ENCODE measurements at places on chromosomes 11 and 22.

DNA sequence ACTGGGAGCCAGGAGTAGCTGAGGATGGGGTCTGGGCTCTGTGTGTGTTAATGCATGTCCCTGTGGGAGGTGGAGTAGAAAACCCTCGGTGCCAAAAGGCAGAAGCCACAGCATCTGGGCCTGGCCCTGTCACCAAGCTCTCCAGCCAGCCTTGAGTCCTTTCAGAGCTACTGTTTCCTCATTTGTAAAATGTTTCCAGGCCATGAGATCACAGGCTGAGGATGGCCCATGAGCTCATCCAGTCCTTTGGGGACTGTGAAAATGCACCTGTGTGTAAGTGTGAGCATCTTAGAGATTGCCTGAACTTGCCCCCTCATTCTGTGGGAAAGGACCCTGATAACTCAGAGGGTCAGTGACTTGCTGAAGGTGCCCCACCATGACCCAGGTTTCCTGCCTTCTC, 9.1 kb downstream of the ANKK1 start:
- no peak for DNase-seq

GRCh38 chr22:41288245-41288946, 2.4 kb upstream of the RANGAP1 start:
- peak; percentile 84 for DNase-seq

- peak; percentile 98 for DNase-seq
These were observed 1.7 kb upstream of the GAB2 start for GRCh38 chr11:78419327-78419726.

DNA sequence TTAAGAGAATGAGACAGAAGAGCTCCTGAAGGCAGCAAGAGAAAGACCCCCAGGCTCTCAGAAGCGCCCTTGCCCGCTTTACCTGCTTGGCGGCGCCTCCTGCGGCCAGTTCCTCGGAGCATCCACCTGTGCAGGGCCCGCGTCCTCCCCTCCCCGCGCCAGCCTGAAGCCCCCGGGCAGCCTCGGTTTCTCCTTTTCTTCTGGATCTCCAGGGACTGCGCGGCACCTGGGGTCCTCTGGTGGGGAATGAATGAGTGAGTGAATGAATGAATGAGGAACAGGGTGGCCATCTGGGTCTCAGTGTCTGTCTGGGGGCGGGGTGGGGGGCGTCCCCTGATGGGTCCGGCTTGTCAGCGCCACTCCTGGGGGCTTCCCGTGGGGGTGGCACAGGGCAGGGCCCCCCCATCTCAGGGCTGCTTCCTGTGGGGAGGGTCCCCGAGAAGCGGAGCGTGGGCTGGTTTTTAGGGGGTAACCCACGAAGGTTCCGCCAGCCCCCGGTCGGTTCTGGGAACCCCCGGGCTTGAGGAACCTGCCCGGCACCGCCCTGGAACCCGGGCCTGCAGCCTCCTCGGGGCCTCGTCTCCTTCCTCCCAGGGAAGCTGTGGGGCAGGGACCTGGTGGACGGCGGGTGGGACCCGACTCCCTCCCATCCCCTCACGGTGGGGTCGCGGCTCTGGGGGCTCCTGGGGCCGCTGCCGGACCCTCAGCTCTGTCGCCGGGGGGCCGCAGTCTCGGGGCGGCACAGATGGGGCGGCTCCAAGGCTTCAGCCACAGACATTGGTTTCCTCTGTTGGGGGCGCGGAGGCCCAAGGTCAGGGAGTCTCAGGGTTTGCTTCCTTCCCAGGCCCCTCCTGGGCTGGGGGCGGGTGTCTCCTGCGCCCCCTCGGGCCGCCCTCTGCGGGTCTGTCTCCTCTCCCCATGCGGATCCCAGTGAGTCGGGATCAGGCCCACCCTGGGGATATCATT, 8.3 kb upstream of the KRTAP5-7 start:
- no peak for DNase-seq

DNA sequence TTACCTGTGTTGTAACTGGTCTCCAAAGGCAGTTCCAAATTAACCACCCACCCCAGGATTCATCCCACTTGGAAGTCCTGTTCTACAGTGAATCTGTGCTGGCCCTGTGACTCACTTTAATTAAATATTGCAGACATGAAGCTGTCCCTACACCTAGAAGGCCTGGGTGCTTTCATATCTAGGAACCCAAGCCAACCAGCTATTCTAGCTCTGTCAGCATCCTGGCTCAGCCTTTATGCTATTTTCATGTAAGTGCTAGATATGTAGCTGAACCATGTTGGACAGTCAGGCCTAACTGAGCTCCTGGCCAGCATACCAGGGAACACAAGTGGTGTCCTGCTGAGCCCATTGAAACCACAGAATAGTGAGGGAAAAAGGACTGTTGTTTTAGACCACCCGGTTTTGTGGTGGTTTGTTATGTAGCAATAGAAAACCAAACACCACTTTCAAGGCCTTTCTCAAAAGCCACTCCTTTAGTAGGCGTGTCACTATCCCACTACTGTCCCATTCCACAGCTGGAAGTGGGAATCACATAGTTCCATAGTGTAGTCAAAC, 30.3 kb downstream of the CNTF start:
- no peak for DNase-seq

GRCh38 chr11:104581246-104581980, 316.8 kb downstream of the CASP12 start:
- peak; percentile 65 for DNase-seq

- no peak for DNase-seq
These were observed 64.7 kb downstream of the KCNQ1 start for GRCh38 chr11:2509481-2510001.

- DNase-seq: no peak
These were observed 14.8 kb downstream of the SHISA8 start for GRCh38 chr22:41899992-41900651.

GRCh38 chr11:69864686-69865661, 45.8 kb upstream of the FGF3 start:
- DNase-seq: no peak

DNA sequence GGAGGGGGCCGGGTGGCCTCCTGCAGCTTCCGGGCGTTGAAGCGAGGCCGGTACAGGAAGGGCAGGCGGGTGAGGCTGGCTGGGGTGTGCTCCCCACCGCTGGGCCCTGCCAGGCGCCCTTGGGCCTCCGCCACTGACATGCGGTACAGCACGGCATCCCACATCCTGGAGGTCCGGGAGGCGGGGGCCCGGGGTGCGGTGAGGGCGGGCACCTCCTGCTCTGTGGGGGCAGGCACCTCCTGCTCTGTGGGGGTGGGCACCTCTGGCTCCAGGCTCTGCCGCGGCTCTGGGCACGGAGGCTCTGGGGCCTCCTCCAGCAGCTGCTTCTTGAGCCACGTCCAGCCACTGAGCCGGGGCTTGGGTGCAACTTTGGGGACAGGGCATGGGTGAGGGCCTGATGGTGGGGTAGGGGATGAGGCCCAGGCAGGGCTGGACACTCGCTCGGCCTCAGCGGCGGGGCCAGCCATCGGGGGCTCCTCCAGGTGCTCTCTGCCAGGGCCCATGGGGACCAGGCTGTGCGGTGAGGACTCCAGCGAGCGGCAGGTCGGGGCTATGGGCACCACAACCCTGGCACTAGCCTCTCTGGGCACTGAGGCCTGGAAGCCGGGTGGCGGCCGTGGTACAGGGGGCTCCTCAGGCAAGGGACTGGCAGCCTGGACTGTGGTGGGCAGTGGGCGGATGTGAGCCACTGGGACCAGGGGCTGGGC, 2.3 kb downstream of the PRR33 start:
- DNase-seq: no peak

GRCh38 chr22:35721960-35722359, 4.3 kb downstream of the APOL5 start:
- DNase-seq: no peak

- no peak for DNase-seq
These were observed 12.7 kb downstream of the PDHX start for GRCh38 chr11:34928960-34929680.

- DNase-seq: no peak
These were observed 15.6 kb downstream of the CABP7 start for GRCh38 chr22:29735416-29735815.

DNA sequence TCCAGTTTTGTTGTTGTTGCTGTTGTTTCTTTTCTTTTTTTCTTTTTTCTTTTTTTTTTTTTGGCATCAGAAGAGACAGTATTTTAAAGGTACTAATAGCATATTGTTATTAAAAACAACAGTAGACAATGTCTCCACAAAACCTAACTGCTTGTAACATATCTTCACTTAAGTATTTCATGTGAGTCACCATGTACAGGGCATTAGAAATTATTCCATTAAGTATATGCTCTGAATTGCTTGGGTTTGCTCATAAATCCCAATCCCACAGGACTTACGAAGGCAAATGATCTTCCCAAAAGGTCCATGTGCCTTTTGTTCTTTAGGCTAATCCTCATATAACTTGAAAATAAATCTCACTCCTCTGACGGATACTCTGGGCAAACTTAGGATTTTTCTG, 35.9 kb downstream of the MAP6 start:
- DNase-seq: no peak

- no peak for DNase-seq
These were observed 307.2 kb upstream of the MPPED2 start for GRCh38 chr11:30893318-30893717.

- no peak for DNase-seq
These were observed 301.8 kb upstream of the SORL1-AS1 start for GRCh38 chr11:121754598-121754997.

GRCh38 chr11:2748061-2748813, 48.4 kb upstream of the KCNQ1OT1 start:
- no peak for DNase-seq

DNA sequence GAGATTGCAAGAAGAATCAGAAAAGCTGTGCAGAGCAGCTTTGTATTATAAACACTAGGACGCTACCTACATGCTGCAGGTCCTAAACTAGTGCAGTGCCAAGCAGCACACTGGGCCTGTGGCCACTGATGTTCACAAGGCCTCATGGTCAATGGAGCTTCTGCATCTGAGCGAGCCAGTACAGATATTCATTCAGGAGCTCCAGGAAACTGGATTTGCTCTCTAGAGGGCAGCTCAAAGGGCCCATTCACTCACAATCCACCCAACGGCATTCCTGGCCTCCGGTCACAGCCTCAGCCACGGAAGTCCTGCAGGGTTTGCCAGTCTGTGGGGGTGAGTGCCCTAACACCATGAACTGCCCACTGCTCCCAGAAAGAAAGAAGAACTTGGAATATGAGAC, 5.8 kb upstream of the TBC1D10A start:
- DNase-seq: no peak

DNA sequence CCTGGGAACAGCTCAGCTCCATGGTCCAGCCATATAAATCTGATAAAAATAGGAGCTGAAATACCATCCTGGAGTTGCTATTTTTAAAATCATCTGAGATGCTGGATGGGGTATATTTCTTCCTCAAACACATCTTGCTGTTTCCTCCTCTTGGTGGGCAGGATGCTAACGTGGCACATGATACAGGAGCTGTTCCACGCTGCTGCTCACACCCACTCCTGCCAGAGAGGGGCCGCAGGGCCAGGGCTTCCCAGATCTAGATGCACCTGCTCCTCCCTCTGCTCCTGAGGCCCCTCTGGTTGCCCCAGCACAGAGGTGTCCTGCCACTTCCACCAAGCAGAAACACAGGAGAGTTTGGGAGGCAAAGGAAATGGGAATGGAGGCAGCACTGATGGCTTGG, 3.3 kb upstream of the ST3GAL4 start:
- DNase-seq: no peak
